ENCODE measurements at places on chromosomes 7 and 10.

DNA sequence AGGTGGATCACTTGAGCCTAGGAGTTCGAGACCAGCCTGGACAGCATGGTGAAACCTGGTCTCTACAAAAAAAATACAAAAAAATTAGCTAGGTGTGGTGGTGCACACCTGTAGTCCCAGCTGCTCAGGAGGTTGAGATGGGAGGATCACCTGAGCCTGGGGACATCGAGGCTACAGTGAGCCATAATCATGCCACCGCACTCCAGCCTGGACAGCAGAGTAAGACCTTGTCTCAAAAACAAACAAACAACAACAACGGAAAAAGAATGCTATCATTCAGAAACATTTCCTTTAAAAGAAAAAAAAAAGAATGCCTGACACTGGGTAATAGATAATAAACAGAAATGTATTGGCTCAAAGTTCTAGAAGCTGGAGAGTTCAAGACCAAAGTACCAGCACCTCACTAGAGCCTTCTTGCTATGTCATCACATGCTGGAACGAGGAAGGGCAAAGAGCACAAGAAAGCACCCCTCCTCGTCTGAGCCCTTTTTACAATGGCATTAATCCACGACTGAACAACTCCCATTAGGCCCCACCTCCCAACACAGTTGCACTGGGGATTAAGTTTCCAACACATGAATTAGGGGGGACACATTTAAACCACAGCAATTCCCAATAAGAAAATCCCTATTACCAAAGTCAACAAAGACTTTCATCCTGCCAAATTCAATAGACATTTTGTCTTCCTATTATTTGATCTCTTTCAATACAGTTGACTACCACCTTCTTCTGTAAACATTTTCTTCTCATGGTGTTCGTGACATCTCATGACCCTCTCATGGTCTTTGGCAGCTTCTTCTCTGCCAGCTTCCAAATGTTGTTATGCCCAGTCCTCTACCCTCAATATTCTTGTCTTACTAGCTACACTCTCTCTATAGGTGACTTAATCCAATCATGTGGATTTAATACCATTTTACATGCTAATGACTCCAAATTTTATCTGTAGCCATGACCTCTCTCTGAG lies 20.0 kb downstream of the AKR1D1 start:
- no peak for DNase-seq

GRCh38 chr10:125368146-125368545 lies 207.8 kb upstream of the CTBP2 start:
- no peak for DNase-seq

DNA sequence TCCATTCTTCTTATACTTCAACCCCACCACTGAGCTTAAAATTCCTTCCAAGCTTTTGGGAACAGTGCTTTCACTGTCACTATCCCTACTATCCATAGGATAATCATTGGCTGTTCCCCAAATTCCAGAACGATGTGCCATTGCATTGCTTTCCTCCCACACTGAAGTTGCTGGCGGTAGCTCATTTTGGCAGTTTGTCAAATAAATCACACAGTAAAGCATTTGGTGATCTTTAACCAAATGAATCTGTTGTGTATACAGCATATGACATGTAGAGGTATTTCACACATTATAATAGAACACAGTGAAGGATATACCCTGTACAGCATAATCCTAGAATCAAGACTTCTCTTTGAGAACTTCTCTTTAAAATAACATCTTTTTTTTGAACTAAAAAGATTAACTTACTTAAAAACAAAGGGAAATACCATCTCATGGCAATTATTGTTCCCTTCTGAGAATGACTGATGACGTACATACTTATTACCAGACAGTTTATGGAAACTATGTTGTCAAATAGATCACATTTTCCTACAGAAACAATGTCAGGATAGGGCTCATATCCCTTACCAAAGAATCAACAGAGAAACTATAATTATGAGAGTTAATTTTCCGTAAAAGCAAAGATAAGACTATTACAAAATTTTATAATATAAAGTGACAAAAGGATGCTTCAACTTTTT lies 93.6 kb downstream of the CTNNA3 start:
- DNase-seq: no peak

- DNase-seq: no peak
Measured at GRCh38 chr7:37698276-37698675, 14.7 kb downstream of the GPR141 start.

All from activated CD8-positive, alpha-beta memory T cell treated with anti-CD3 and anti-CD28 coated beads, Interleukin-2, amount 10 ng/mL, durations not matched to agents 7 days and 5 days (primary cell).